ENCODE measurements at places on chromosomes 13 and 19. TPM values are rescaled to one million over a fixed set of nuclear protein-coding genes. Genes with fewer than 3 reads are reported as not detected.

The FFAR1 gene
- not detected for total RNA-seq

The C1QTNF9 gene
- 0.99 TPM for total RNA-seq

The ANKLE1 gene
- total RNA-seq: 0.33 TPM

The GPALPP1 gene
- total RNA-seq: 19.0 TPM

The LAIR1 gene
- 14.5 TPM for total RNA-seq

The ACP5 gene
- 10.8 TPM for total RNA-seq

The CFAP97D2 gene
- total RNA-seq: not detected

The LRRC63 gene
- not detected for total RNA-seq

The TSPAN16 gene
- total RNA-seq: not detected

DNA sequence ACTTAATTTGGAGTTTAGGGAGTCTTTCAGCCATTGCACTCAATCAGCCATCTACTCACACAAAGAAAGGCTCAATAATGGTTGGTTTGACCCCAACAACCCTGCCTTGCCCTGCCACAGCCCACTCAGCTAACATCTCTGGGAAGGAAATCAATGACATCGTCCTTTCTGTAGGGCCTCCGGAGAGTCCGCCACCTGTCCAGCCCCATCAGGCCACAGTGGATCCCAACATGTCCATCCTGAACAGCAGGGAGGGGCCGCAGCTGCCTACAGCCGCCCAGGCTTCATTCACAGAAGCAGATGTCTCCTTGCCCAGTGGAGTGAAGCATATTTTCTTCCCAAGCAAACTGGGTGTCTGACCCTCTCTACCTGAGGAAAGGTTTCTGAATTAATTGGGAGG lies 4.2 kb upstream of the CDX2 start:
- H3K4me3 ChIP-seq: no peak overlapping the region
- peaks cover 11% of the 10 kb centered on the region for H3K4me1 ChIP-seq
- H3K27ac ChIP-seq: no peak overlapping the region

GRCh38 chr19:38734426-38735256 lies 9.6 kb downstream of the CAPN12 start:
- peaks cover 24% of the 10 kb centered on the region for H3K36me3 ChIP-seq
- peak overlapping the region; percentile 40 for H3K4me3 ChIP-seq
- H3K27ac ChIP-seq: peak overlapping the region; percentile 72
- peaks cover 56% of the 10 kb centered on the region for H3K4me1 ChIP-seq
- no peak for DNase-seq
- no peaks in the 10 kb centered on the region for H3K27me3 ChIP-seq

- no peak for DNase-seq
- H3K36me3 ChIP-seq: no peaks in the 10 kb centered on the region
- H3K27ac ChIP-seq: peak overlapping the region; percentile 19
- no peaks in the 10 kb centered on the region for H3K27me3 ChIP-seq
- no peak overlapping the region for H3K4me3 ChIP-seq
- H3K4me1 ChIP-seq: peaks cover 15% of the 10 kb centered on the region
Measured at GRCh38 chr19:42113641-42114348, 18.5 kb downstream of the POU2F2 start.

- H3K4me1 ChIP-seq: no peaks in the 10 kb centered on the region
- no peak overlapping the region for H3K4me3 ChIP-seq
- H3K27ac ChIP-seq: no peak overlapping the region
- no peaks in the 10 kb centered on the region for H3K27me3 ChIP-seq
Measured at GRCh38 chr13:79079351-79079839, 326.7 kb downstream of the RBM26 start.

DNA sequence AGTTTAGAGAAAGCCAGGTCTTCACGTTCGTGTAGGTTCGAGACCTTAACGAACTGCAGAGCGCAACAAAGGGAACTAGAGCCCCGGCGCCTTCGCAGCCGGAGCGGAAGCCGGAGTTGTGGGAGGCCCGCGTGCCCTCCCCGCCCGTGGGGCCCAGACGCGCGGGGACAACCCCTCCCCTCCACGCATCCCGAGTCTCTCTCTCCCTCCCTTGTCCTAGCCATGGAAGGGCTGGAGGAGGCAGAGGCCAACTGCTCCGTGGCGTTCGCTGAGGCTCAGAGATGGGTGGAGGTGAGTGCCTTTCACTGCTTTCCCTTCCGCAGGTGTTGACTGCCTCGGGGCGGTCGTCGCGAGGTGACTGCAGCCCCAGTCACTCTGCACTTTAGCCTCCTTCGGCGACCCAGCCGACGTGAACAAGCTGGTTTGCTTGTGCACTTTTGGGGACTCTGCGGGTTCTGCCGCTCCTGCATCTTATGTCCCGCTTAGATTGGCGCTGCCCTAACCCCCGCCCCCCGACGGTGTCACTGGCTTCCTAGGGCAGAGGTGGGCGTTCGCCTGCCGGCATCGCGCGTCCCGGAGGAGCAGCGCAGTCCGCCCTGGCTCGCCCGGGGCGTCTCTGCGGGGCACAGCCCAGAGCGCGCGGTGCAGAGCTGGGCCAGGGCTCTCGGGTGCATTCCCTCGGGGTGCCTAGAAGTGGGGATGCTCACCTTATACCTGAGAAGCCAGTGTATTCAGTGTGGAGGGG lies 478 bp downstream of the LMO7 start:
- no peak for DNase-seq
- H3K27me3 ChIP-seq: peaks cover 10% of the 10 kb centered on the region
- H3K36me3 ChIP-seq: no peaks in the 10 kb centered on the region
- H3K4me1 ChIP-seq: peaks cover 22% of the 10 kb centered on the region
- peak overlapping the region; percentile 81 for H3K4me3 ChIP-seq

DNA sequence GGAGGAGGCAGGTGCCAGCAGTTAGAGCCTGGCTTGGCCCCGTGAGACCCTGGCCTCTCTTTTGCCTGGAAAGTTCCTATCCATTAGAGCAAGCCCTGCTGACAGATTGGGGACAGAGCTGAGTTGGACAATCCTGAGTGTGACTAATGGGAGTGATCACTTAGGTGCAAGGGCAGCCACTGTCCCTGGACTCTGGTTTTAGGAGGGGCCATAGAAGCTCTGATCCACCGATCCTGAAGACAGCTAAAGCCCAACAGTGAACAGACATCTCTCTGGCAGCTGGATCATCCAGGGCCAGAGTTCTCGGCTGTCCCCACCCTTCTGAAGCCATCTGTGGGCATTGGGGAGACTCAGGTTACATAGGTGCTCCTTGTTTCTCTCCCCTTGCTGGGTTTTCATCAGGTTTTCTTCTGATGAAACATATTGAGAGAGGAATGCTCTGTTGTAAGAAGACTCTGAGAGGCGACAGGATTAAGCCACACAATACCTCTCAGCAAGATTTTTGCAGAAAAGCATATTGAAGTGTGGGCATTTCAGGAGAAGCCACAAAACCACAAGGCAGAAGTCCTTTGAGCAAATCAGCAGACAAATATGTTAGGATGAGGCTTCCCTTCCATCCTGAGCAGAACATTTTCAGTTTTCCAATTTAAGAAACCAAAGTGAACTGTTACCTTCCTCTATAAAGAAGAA lies 288.0 kb upstream of the MAB21L1 start:
- H3K4me3 ChIP-seq: no peak overlapping the region
- no peaks in the 10 kb centered on the region for H3K4me1 ChIP-seq
- H3K27ac ChIP-seq: no peak overlapping the region
- no peak for DNase-seq
- no peaks in the 10 kb centered on the region for H3K27me3 ChIP-seq

- no peaks in the 10 kb centered on the region for H3K36me3 ChIP-seq
- no peak for DNase-seq
- no peak overlapping the region for H3K27ac ChIP-seq
- no peaks in the 10 kb centered on the region for H3K27me3 ChIP-seq
- no peak overlapping the region for H3K4me3 ChIP-seq
Measured at GRCh38 chr13:110801044-110801443, 87.5 kb downstream of the ING1 start.

DNA sequence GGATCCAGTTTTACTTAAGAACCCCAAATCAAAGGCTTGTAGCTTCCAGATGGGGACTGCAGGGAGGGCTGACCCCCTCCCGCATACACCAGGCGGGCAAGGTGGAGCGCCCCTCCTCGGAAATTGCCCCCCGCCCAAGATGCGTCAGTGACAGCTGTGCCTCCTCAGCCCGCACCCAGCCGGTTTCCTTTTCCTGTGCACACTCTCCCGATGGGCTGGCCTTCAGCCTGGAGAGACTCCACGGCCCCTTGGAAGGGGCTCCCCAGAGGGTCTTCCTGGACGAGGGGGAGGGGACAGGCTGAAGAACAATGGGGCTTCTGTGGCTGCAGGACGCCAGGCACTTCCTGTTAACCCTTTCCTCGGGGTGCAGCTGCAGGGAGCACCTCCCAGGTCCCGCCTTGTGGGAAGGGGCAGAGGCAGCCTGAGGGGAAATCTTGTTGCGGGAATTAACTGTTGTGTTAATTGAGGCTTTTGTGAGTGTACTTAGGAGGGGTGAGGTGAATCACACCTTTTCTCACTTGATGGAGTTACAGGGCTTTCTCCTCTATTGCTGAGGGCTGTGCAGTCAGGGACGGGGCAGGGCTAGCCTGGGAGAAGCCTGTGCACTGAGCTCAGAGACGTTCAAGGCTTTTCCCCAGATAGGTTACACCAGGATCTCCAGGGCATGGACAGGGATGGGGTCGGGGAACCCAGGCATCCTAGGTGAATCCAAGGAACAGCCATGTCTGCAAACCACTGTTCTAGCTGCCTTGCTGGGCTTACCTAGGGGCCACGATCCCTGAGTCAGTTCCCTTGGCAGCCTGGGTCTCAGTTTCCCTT lies 14.3 kb downstream of the IER2 start:
- DNase-seq: no peak
- no peaks in the 10 kb centered on the region for H3K27me3 ChIP-seq
- peak overlapping the region; percentile 56 for H3K4me3 ChIP-seq
- peaks cover 73% of the 10 kb centered on the region for H3K4me1 ChIP-seq
- H3K36me3 ChIP-seq: no peaks in the 10 kb centered on the region

DNA sequence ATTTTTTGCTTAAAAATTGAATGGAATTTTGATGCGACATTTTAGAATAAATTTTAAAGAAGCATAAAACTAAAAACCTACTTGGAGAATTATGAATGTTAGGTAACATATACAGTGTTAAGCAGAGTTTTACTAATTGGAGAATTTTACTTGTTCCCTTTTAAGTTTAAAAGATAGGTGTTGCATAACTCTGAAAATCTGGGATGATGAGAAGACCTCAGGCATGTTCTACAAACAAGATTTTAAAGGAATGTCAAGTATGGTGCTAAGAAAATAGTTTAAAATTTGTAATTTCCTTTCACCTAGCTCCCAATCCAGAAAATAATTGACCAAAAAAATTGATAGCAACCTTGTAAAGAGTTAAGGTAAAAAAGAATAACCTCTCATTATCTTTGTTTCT lies 135.8 kb downstream of the RFC3 start:
- H3K4me3 ChIP-seq: no peak overlapping the region
- DNase-seq: no peak
- no peaks in the 10 kb centered on the region for H3K27me3 ChIP-seq
- H3K4me1 ChIP-seq: no peaks in the 10 kb centered on the region
- no peaks in the 10 kb centered on the region for H3K36me3 ChIP-seq

- H3K27ac ChIP-seq: no peak overlapping the region
- H3K27me3 ChIP-seq: peaks cover 14% of the 10 kb centered on the region
- H3K36me3 ChIP-seq: no peaks in the 10 kb centered on the region
- no peaks in the 10 kb centered on the region for H3K4me1 ChIP-seq
- H3K4me3 ChIP-seq: no peak overlapping the region
Measured at GRCh38 chr13:99174533-99175100, 26.0 kb upstream of the UBAC2 start.

DNA sequence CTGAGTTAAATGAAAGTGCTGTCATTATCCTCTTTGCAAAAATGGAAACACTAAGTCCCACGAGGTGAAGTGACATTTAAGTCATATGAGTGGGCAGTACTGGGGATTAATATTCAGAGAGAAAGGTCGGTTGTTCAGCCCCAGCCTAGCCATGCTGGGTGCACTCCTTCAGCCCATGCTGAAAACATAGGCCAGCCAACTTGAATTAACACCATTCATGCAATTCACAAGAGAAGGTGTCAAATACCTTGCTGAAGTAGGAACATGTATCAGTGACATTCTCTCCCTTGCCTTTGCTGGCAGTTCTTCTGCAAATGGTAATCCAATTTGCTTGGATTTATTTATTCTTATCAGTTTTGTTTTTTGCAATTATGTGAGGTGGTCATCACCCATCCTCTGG lies 256.3 kb downstream of the DNAJC15 start:
- no peak overlapping the region for H3K27ac ChIP-seq
- H3K27me3 ChIP-seq: no peaks in the 10 kb centered on the region
- no peak overlapping the region for H3K4me3 ChIP-seq

- H3K27me3 ChIP-seq: no peaks in the 10 kb centered on the region
- H3K4me1 ChIP-seq: peaks cover 9% of the 10 kb centered on the region
- H3K4me3 ChIP-seq: no peak overlapping the region
- H3K27ac ChIP-seq: no peak overlapping the region
Measured at GRCh38 chr19:53424968-53425597, 6.7 kb upstream of the ZNF761 start.

GRCh38 chr13:25848812-25849745 lies 202.7 kb downstream of the SHISA2 start:
- H3K4me3 ChIP-seq: no peak overlapping the region
- no peaks in the 10 kb centered on the region for H3K36me3 ChIP-seq
- DNase-seq: no peak

DNA sequence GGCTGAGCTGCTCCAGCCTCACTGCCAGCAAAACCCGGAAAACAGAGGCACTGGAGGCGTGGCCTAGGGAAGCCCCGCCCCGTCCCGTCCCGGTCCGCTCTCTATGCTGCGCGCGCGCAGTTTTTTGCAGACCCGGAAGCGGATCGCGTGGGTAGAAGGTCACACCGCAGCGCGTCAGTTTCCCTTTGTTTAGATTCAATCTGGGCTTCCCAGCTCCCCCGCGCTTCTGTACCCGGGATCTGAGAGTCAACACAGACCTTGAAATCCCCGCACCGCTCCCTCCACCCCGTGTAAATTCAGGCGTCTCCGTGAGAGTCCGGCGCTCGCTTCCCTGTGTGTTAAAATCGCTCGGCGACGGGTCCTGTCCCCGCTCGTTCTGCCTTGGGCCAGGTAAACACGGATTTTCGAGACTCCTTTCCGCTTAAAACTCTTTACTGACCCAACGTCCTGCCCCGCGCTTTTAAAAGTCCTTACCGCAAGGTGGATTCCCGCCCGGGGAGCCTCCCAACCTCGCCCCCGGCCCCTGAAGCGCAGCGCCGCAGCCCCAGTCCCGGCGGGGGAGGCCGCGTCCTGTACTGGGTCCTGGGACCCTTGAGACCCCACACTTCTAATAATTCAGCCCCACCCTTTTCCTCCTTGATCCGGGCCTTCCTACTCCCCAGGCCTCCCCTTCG lies at the start of gene ZNF610:
Gene ZNF610 (plus strand): TSS at position 127 of the 674 bp plus-strand sequence. CDS start 12,930 bp downstream, outside the sequence.
- no peaks in the 10 kb centered on the region for H3K36me3 ChIP-seq
- peak; percentile 96 for DNase-seq
- H3K27me3 ChIP-seq: no peaks in the 10 kb centered on the region
- H3K27ac ChIP-seq: peak within 1 kb of the TSS; percentile 82
- peak within 1 kb of the TSS; percentile 81 for H3K4me3 ChIP-seq

- no peaks in the 10 kb centered on the region for H3K36me3 ChIP-seq
- H3K27ac ChIP-seq: no peak overlapping the region
- no peak for DNase-seq
Measured at GRCh38 chr13:28653111-28653510, 5.8 kb upstream of the POMP start.

GRCh38 chr19:33751436-33751770 lies 45.3 kb upstream of the KCTD15 start:
- no peaks in the 10 kb centered on the region for H3K4me1 ChIP-seq
- no peak overlapping the region for H3K27ac ChIP-seq
- H3K27me3 ChIP-seq: peaks cover 3% of the 10 kb centered on the region
- H3K4me3 ChIP-seq: no peak overlapping the region
- DNase-seq: no peak

- no peak overlapping the region for H3K27ac ChIP-seq
- no peak overlapping the region for H3K4me3 ChIP-seq
- H3K36me3 ChIP-seq: no peaks in the 10 kb centered on the region
- DNase-seq: no peak
- H3K27me3 ChIP-seq: no peaks in the 10 kb centered on the region
- H3K4me1 ChIP-seq: peaks cover 7% of the 10 kb centered on the region
Measured at GRCh38 chr19:20503476-20503875, 62.1 kb downstream of the ZNF737 start.

Data from esophagus muscularis mucosa (tissue), 4 donors.